ENCODE measurements at places on chromosomes 1 and 21.

DNA sequence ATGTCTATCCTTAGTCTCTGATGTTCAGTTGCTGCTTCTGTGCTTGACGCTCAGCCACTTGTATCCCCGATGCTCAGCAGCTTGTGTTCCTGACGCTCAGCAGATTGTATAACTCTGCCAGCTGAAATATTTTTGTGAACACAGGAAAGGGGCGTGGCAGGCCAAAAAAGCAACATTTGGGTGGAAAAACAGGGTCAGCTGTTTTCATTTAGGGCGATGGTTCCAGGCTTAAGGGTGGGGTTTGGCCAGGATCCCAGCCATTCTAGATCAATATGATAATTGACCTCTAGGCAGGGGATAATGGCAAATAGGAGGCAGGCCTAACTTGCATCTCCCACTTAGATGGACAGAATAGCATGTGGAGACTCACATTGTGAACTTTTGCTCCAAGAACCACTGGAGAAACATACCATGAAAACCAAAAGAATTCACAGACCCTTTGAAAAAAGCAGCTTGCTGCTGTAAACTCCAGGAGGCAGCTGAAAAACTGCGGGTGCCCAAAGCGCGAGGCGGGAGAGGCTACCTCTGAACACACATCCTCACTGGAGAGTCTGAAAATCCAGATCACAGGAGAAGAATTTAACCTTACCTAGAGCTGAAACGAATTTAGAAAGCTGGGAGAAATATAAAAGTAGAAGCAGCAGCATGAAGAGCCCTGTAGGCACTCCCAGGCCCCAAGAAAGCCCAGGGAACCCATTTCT, 58.3 kb downstream of the ZNF648 start:
- DNase-seq: no peak

DNA sequence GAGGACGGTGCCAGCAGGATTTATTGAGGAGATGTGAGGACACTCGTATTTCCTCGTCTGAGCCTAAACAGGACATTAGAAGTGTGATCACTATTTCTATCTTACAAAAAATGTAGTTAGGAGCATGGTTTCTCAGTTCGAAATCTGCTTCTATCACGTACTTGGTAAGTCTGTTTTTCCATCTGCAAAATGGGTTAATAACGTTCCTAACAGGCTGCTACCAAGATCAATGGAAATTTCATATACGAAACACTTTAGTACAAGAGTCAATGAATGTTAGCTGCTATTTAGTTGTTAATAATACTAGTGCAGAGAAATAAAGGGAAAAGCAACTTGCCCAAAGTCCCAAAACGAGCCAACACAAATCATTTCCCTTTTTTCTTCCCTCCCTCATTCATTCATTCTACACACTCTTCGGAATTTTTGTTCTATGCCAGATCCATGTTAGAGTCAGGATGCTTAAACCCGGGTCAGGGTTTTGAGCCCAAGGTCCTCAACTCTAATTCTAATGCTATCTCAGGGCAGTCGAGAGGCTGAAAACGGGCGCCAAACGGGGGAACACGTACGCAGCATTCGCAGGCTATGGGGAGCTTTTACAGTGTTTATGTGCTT, 608 bp downstream of the SNRNP40 start:
- DNase-seq: no peak

GRCh38 chr1:88060750-88061491, 623.2 kb upstream of the PKN2 start:
- peak; percentile 70 for DNase-seq

GRCh38 chr1:113199760-113200455, 126.9 kb downstream of the LRIG2 start:
- no peak for DNase-seq

- DNase-seq: no peak
Observed at GRCh38 chr1:65049941-65050713, 83.8 kb upstream of the JAK1 start.

- no peak for DNase-seq
Observed at GRCh38 chr1:209619696-209620486, 32.3 kb downstream of the LAMB3 start.

- peak; percentile 90 for DNase-seq
Observed at GRCh38 chr1:37556712-37557196, at the start of gene DNALI1. TSS of gene DNALI1 (plus strand) at chr1:37556940. CDS start at chr1:37556995, 55 bp downstream.

DNA sequence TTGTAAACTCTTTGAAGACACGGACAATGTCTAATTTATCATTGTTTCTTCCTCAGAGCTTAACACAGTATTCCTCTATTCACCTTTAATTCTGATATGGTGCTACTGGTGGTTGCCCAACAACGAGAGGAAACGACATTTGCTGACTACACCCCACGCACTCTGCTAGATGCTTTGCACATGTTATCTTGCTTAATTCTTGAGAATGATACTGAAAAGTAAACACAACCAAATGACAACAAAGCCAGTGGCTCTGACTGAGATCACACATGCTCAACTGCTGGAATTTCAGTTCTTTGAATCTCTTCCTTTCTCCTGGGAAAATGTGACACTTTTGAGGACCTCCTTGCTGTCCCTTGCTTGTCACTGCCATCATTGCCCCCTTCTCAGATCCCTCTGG, 37.2 kb upstream of the DDAH1 start:
- no peak for DNase-seq

DNA sequence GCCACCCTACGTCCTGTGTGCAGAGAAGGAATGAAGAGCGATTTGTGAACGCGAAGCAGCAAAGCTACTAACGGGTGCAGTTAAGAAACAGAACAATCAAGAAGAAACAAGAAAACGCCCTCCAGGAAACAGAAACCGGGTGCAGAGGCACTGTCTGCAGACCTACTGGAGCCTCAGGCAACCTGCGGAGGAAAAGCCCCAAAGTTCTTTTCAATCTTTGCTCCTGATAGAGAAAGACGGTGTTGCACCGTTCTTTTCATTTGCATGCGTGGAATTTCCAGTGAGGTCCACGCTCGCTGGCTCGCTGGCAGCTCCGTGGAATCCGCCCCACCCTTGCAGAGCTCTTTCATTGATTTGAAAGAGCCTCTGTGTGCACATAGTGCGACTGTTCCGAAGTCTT, 37.0 kb upstream of the PDE9A start:
- no peak for DNase-seq

DNA sequence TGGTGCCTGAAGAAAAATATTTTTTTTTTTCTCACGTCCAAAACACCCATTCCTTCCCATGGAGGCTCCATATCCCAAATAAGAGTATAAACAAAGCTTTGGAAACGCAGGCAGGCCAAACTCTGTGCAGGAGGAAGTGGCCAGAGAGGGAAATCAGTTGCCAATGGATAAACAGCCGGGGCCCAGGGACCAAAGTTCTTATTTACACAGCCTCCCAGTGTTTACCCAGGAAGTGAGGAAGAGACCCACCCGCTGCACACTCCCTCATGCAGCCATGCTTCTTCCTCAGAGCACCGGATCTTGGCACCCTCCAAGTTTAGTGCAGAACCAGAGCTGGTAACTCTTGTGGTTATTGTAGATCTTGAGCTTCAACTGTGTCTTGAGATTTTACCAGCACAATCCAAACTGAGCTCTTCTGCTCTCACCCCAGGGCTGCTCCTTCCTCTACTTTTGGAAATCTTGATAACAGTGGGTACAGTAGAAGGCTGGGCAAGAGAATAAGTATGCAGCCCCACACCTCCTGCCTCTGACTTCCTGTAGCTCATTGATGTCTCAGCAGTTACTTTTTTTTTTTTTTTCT, 14.2 kb downstream of the MARCKSL1 start:
- no peak for DNase-seq

GRCh38 chr1:156582388-156583017, 3.0 kb downstream of the TTC24 start:
- DNase-seq: no peak

GRCh38 chr1:167933788-167934187, 2.7 kb upstream of the DCAF6 start:
- no peak for DNase-seq

DNA sequence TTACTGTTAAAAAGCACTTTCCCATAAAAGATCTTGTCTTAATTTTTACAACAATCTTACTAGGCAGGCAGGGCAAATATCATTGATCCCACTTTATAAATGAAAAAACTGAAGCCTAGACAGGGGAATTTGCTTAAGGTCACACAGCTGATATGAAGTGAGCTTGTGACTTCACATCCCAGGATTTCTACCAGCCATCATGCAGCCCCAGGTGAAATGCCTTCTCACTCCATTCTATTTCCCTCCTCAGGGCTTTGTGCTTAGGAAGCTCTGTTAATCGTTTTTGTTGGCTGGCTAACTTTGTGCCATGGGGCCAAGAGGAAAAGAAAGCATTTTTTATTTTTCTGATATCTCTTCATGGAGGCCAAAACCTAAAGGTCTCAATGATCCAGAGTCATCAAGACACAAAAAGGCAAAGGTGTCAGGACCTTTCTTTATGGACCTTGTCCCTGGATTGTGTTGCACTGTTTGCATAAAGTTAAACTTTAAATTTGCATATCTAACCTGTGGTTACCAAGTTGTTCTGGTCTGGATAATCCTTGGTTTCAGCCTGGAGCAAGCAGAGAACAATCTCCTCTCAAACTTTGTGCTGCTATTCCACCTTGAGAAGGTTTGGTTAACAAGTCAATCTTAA, 44.8 kb upstream of the ZNF326 start:
- no peak for DNase-seq

DNA sequence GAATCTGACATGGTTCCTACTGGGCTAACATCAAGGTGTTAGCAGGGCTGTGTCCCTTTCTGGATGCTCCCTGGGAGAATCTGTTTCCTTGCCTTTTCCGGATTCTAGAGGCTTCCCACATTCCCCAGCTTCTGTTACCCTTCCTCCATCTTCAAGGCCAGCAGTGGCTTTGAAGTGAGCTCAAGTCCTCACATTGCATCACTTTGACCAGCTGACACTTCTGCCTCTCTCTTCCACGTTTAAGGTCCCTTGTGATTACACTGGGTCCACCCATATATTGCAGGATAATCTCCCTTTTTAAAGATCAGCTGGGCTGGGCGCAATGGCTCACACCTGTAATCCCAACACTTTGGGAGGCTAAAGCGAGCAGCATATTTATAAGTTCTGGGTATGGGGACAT, 33.1 kb downstream of the CNST start:
- no peak for DNase-seq

DNA sequence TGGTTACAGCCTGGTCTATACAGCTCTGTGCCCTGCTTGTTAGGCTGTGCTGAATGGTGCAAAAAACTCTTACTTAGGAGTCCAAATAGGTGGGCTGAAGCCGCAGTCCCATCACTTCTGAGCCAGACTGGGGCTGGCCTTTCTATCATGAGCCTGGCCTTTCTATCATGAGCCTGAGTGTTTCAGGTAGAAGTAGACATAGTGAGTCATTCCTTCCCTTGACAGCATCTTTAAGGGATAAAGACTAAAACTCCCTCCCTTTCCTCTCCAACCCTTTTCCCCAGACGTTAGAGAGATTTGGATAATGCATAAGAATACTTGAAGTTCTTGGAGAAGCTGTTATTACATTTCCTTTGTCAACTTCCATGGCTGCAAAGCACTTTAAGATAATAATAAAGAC, 46.5 kb upstream of the PARP1 start:
- DNase-seq: no peak

DNA sequence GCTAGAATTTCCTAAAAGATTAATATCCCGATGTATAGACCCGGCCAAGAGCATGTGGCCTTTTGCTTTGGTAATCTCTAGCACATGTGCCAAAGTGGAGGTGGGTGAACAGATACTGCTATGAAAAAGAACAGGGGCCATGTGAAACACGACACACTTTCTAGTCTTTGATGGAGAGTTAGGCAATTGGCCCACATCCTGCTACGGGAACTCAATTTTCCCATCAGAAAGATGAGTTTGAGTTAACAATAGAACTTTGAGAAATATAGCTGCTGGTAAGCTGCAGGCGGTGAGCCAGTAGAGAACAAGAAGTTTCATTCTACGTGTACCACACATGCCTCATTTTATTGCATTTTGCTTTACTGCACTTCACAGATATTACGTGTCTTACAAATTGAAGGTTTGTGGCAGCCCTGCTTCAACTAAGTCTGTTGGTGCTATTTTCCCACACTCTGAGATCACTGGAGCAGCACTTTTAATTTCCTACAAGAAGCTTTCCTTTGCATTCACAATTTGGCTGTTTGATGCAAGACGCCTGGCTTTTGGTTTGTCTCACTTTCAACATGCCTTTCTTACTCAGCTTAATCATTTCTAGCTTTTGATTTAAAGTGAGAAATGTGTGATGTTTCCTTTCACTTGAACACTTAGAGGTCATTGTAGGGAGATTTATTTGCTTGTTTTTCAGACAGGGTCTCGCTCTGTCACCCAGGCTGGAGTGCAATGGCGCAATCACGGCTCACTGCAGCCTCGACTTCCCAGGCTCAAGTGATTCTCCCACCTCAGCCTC, 46.3 kb downstream of the HTR6 start:
- no peak for DNase-seq

DNA sequence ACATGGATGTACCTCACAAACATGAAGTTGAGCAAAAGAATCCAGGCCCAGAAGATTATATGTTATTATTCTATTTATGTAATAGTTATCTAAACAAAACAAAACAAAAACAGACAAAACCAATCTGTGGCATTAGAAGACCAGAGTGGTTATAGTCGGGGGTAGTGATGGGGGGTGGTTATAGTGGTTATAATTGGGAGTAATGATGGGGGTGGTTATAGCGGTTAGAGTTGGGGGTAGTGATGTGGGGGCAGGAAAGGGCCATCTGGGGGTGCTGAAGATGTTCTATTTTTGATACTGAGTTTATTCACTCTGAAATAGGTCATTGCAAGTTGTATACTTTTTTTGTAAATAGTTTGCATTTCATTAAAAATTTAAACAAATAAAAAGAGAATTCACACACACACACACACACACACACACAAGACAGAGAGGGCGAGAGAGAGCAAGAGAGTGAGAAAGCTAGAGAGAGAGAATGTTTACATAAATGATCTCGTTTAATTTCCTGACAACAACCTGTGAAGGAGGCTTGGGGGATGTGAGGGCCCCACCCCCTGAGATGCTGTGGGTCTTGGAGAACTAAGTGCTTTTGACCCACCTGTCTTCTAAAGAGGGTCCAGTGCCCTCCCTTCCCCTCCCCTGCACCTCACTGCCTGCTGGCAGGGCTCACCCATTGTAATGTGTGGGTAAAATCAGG, 37.4 kb downstream of the RHOU start:
- DNase-seq: no peak

DNA sequence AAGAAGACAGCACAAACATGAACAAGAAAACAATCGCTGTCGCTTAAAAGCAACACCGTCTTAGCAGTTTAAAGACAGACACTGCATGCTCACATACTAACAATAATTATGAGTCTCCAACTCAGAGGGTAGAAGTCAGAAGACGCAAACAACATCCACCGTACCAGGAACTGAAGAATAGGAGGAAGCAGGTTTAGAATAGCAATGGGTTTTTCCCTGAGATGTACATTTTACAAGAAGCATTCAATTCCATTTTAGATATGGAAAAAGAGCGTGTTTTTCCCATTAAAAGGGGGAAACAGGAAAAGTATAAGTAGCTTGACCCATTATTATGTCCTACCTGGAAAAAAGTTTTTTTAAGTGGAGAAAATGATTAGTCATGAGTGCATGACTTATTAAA, 34.5 kb upstream of the KCNE1 start:
- no peak for DNase-seq

GRCh38 chr21:43836616-43837015, 28.4 kb upstream of the AGPAT3 start:
- DNase-seq: no peak

Data from prostate gland (tissue), 2 donors.